ENCODE measurements at places on chromosomes 11 and 22. TPM values are rescaled to one million over a fixed set of nuclear protein-coding genes. Genes with fewer than 3 reads are reported as not detected.

- no peaks in the 10 kb centered on the region for H3K27me3 ChIP-seq
- peak; percentile 68 for DNase-seq
- H3K4me3 ChIP-seq, result peak overlapping the region; percentile 40
- H3K36me3 ChIP-seq, result peaks cover 37% of the 10 kb centered on the region
Measured at GRCh38 chr22:31173386-31174145, 13.6 kb downstream of the RNF185 start.

GRCh38 chr22:45446216-45446615 lies 32.7 kb downstream of the RIBC2 start:
- H3K27me3 ChIP-seq, result no peaks in the 10 kb centered on the region
- peak; percentile 30 for DNase-seq
- no peaks in the 10 kb centered on the region for H3K36me3 ChIP-seq
- peaks cover 18% of the 10 kb centered on the region for H3K4me1 ChIP-seq
- H3K27ac ChIP-seq, result no peak overlapping the region

DNA sequence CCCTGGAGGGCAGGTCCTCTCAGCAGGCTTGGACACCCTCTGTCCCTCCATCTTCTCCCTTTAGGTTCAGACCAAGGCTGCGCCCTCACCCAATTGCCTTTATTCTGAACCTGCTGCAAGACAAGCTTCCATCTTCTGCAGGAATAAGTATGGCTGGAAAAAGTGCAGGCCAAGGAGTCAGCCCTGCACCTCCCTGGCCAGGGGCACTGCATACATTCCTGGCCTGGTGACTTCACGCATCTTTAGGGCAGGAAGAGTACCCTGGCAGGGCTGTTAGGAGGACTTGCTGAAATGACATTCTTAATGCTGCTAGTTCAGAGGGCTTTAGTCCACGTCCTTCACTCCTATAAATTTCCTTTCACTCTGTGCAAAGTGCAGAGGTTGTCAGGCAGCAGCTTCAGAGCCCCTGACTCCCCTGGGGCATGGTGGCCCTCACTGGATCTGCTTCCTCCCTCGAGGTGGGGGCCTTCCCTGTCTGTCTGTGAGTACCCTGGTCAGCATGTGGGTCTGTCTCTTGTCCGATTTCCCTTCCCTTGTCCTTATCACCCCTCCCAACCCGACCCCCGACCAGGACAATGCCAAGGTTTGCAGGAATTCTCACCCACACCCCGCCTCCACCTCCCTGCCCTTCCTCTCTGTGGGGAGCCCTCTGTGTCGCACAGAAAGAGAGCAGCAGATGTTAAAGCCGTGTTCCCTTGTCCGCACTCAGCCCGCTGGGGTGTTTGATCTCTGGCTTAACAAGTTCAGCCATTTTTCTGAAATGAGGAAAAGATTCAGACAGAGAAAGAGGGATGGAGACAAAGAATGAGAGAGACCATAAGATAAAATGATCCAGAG lies 124.5 kb upstream of the SYT13 start:
- no peak overlapping the region for H3K4me3 ChIP-seq
- no peak for DNase-seq
- no peak overlapping the region for H3K27ac ChIP-seq
- H3K4me1 ChIP-seq, result no peaks in the 10 kb centered on the region
- peaks cover 53% of the 10 kb centered on the region for H3K27me3 ChIP-seq
- H3K36me3 ChIP-seq, result no peaks in the 10 kb centered on the region

DNA sequence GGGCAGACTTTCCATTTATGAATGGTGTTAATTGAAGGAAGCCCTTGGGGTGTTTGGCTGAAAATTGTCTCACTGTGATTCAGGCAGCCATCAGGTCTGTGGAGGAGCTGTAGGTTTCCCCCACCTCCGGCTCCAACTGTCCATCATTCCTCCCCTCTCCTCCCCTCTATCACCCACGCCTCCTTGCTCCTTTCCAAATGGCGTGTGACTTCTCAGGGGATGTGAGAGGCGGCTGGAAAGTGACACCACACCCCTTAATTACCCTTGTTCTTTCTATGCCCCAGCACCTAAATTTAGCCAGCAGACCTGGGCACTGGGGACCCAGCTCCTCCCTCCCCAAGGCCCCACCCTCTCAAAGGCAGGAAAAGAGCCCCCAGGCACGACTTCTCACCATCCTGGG lies 38.1 kb upstream of the SYT7 start:
- no peaks in the 10 kb centered on the region for H3K36me3 ChIP-seq
- H3K27ac ChIP-seq, result no peak overlapping the region

- H3K36me3 ChIP-seq, result no peaks in the 10 kb centered on the region
- no peaks in the 10 kb centered on the region for H3K27me3 ChIP-seq
- no peak overlapping the region for H3K27ac ChIP-seq
- no peaks in the 10 kb centered on the region for H3K4me1 ChIP-seq
- no peak for DNase-seq
Measured at GRCh38 chr11:117997823-117998579, 11.8 kb downstream of the IL10RA start.

GRCh38 chr22:36077271-36077670 lies 48.6 kb upstream of the RBFOX2 start:
- no peak overlapping the region for H3K4me3 ChIP-seq
- peaks cover 5% of the 10 kb centered on the region for H3K4me1 ChIP-seq
- H3K27ac ChIP-seq, result no peak overlapping the region
- no peaks in the 10 kb centered on the region for H3K36me3 ChIP-seq
- no peak for DNase-seq
- H3K27me3 ChIP-seq, result no peaks in the 10 kb centered on the region

GRCh38 chr11:92751594-92751993 lies 217.9 kb upstream of the MTNR1B start:
- no peak overlapping the region for H3K4me3 ChIP-seq
- H3K27ac ChIP-seq, result no peak overlapping the region
- DNase-seq, result no peak
- no peaks in the 10 kb centered on the region for H3K36me3 ChIP-seq

DNA sequence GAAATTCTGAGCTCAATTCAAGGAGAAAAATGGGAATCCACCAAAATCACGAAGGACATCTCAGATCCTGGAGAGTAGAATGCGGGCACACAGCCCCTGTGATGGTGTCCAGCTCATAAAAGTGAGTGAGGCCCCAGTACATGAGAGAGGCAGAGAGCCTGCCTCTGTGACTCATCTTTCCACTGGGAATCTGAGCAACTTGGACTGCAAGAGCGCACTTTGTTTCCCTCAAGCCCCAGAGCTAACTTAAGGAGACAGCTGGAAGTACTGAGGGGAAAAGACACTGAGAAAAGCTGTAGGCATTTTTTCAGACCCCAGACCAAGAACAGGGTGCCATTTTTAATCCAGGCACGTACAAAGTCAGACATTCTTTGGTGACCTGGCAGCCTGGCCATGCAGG lies 273.7 kb downstream of the C11orf87 start:
- H3K27ac ChIP-seq, result peak overlapping the region; percentile 72
- H3K4me3 ChIP-seq, result no peak overlapping the region
- no peaks in the 10 kb centered on the region for H3K27me3 ChIP-seq
- peaks cover 6% of the 10 kb centered on the region for H3K4me1 ChIP-seq

DNA sequence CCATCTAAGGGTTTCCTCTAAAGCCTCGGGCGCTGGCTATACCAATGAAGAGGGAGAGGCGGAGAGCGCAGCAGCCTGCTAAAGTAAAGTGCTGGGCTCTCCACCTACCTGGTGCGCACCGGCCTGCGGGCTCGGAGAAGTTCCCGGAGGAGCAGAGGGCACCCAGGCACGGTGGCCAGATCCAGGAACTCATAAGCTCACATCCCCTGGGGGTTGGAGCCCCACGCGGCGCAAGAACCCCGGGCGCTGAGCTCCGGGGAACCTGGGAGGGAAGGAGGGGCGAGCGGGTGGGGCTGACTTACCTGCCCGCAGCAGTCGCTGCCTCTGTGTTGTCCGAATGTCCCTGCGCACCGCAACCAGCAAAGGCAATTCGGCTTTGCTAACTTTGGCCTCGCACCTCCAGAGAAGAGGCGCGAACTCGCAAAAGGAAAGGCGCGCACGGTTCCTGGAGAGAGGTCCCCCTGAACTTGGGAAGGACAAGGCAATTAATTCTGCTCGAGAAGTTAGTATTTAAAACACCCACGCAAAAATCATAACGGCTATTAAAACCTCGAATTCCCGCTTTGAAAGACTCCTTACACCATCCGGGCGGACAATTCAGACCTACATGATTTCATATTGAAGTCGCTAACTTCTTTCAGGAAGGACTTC lies 127.6 kb upstream of the C11orf58 start:
- H3K4me1 ChIP-seq, result peaks cover 16% of the 10 kb centered on the region
- no peak for DNase-seq
- peaks cover 23% of the 10 kb centered on the region for H3K27me3 ChIP-seq
- no peaks in the 10 kb centered on the region for H3K36me3 ChIP-seq
- H3K27ac ChIP-seq, result no peak overlapping the region

DNA sequence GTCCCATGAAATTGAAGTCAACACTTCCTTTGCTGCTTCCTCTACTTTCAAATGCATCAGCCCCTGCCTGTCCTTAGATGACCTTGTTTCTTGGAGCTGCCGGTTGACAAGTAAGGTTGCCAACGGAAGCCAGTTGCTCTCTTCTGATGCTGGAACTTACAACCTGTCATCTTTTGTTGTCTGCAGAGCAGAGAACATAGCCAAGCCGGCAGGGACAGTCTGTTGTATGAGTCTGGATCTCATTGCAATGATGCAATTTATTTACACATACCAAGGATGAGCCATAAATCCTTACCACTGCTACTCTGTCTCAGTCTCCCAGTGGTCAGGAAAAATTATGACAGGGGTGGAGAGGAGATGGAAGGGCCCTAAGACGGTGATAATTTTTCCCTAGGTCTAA lies 151.4 kb downstream of the BLID start:
- H3K36me3 ChIP-seq, result no peaks in the 10 kb centered on the region
- no peaks in the 10 kb centered on the region for H3K27me3 ChIP-seq
- DNase-seq, result peak; percentile 54
- peak overlapping the region; percentile 47 for H3K27ac ChIP-seq

DNA sequence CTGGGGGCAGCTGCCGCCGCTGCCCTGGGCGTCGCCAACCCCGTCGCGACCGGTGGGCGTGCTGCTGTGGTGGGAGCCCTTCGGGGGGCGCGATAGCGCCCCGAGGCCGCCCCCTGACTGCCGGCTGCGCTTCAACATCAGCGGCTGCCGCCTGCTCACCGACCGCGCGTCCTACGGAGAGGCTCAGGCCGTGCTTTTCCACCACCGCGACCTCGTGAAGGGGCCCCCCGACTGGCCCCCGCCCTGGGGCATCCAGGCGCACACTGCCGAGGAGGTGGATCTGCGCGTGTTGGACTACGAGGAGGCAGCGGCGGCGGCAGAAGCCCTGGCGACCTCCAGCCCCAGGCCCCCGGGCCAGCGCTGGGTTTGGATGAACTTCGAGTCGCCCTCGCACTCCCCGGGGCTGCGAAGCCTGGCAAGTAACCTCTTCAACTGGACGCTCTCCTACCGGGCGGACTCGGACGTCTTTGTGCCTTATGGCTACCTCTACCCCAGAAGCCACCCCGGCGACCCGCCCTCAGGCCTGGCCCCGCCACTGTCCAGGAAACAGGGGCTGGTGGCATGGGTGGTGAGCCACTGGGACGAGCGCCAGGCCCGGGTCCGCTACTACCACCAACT lies 1.0 kb downstream of the FUT4 start:
- H3K4me3 ChIP-seq, result peak overlapping the region; percentile 66
- H3K27ac ChIP-seq, result no peak overlapping the region
- H3K36me3 ChIP-seq, result peaks cover 7% of the 10 kb centered on the region
- H3K27me3 ChIP-seq, result no peaks in the 10 kb centered on the region
- no peak for DNase-seq

DNA sequence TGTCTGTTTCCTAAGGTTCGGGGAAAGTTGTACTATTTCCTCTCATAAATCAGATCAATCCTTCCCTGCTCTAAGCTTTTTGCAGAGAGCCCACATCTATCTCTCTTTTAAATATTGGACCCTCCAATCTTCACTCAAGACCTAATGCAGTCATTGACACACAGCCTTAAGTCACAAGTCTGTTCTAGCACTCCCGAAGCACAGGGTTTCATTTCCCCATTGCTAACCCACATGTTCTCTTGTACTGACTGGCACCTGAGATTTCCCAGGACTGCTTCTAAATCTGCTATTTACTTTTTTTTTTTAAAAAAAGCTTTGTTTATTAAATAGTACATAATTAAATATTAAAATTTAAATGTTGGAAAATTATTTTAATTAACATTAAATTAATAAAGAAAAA lies 674.7 kb downstream of the TBC1D22A start:
- H3K27me3 ChIP-seq, result peaks cover 8% of the 10 kb centered on the region
- no peaks in the 10 kb centered on the region for H3K4me1 ChIP-seq
- no peak for DNase-seq
- H3K36me3 ChIP-seq, result no peaks in the 10 kb centered on the region
- H3K27ac ChIP-seq, result no peak overlapping the region

Gene IFITM5
- total RNA-seq, result not detected

Gene APOBEC3G
- total RNA-seq, result 0.49 TPM

Gene FIBIN
- 12.5 TPM for total RNA-seq

Gene INS
- not detected for total RNA-seq

Gene PHLDA2
- 118 TPM for total RNA-seq

Gene DGAT2
- total RNA-seq, result 6.4 TPM

Gene OR52E8
- total RNA-seq, result not detected

Gene OSBP2
- 276 TPM for total RNA-seq

Gene MMP27
- total RNA-seq, result not detected

Gene MUC6
- not detected for total RNA-seq
